SW 1271 (cell line): ENCODE measurements at places on chromosomes 16 and 17.

GRCh38 chr16:4362476-4363135 lies 9.0 kb upstream of the VASN start:
- no peak for DNase-seq

DNA sequence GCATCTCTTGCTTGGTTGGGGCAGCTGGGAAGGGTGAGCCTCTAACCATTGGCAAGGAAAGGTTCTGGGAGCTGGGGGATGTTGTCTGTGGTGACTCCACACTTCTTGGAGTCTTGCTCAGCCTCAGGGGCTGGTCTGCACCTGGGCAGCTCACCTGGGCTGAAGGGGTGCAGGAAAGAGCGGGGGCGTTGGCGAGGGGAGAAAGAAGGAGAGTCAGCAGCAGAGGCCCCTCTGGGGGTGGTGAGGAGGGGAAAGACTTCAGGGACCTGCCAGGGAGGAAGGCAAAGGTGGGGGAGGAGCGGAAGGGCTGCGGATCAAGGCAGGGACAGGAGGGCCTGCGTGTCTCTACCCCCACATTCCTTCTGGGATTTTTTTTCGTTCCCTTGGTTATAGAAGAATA lies 47.7 kb downstream of the CCDC42 start:
- no peak for DNase-seq

DNA sequence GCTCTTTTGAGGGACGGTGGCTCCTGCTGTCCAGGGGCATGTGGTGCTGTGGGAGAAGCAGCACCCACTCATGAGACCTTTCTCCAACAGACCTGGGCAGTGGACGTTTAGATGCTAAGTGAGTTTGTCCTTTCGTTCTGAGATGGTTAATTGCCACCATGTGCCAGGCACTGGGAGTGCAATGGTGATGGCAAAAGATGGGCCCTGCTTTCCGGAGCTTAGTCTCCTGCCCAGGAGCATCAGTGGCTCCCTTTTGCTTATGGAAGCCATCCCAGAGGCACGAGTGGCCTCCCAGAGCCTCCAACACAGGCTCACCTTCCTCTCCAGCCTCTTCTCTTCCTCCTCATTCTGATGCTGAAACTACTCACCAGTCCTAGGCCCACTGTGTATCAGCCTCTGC lies 28.4 kb downstream of the CASKIN2 start:
- no peak for DNase-seq

- DNase-seq, result no peak
These were observed 16.1 kb upstream of the GSDMA start for GRCh38 chr17:39946551-39947330.

- DNase-seq, result no peak
These were observed 25.0 kb downstream of the WNT3 start for GRCh38 chr17:46793541-46793940.

- no peak for DNase-seq
These were observed 218.0 kb upstream of the ZFHX3 start for GRCh38 chr16:73265935-73266334.

DNA sequence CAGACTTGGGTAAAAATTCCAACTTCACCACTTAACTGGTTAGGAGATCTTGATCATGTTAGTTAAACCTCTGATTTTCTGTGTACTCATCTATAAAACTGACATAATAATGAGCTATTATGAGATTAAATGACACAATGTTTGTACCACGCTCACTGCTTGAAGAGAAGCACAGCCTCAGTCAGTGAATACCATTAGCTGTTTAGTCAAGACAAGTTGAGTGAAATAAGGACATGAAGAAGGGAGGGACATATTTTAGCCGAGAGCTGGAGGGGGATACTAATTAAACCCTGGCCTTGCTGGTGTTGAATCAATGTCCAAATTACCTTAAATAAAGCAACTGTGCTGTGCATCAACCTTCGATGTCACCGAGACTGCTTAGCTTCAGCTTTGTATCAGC lies 105.1 kb upstream of the TOX3 start:
- DNase-seq, result no peak

DNA sequence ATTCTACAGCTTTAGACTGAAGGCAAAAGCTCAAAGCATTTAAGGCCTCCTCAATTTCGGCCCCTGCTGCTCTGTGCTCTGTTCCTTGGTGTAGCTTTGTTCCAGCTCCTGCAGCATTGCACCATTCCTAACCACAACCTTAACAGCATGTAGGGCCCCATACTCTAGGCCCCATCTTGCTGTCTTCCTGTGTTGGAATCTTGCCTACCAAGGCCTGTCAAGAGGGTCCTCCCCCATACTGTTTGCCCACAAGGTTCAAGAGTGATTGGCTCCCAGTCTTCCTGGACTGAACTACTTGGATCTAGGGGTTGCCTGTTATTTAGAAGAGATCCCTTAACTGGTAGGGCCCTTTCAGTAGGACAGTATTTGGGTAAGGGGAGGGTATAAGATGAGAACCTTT lies 26.8 kb downstream of the TRPV2 start:
- DNase-seq, result no peak

DNA sequence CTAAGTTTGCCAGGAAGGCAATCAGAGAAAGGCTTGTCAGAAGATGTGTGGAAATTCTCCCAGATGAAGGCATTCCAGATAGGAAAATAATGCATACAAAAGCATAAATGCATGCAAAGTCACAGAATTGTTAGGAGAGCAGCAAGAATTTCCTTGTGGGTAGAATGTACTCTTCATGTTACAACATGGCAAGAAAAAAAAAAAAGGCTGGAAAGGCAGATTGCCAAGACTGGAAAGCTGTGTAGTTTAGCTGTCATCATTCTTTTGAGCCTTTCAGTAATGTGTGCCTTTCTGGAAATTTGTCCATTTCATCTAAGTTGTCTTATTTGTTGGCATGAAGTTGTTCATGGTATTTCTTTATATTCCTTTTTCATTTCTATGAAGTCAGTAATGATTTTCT lies 71.0 kb upstream of the EFCAB3 start:
- no peak for DNase-seq

DNA sequence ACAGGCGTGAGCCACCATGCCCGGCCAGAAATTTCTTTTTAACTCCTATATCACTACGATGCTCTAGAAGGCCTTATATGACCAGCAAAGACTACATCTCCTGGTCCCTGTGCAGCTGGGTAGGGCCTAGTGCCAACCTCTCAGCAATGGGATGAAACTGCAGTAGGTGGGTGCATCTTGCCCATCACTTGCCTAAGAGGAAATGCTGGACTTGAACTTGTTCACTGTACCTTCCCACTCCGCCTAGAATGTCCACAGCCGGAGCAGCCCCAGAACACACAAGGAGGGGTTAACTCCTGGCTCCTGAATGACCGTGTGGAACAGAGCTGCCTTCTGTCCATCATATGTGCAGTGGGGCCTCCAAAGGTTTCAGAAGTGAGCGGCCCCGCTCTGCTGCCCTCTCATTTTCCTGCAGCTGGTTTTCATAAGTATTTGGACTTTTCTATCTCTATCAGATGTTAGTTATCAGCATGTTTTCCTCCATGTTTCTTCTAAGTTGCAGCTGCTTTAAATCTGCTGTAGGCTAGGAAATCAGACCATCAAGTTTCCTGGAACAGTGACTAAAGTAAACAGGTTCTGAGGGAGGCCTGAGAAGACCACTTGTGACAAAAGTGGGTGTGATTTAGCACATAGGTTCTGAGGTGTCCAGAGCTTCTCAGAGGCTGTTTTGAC lies 52.5 kb downstream of the WSB1 start:
- no peak for DNase-seq

- DNase-seq, result no peak
These were observed 119.4 kb downstream of the KCNJ2 start for GRCh38 chr17:70288540-70289290.

GRCh38 chr16:20401475-20402016 lies 3.0 kb downstream of the PDILT start:
- DNase-seq, result no peak

DNA sequence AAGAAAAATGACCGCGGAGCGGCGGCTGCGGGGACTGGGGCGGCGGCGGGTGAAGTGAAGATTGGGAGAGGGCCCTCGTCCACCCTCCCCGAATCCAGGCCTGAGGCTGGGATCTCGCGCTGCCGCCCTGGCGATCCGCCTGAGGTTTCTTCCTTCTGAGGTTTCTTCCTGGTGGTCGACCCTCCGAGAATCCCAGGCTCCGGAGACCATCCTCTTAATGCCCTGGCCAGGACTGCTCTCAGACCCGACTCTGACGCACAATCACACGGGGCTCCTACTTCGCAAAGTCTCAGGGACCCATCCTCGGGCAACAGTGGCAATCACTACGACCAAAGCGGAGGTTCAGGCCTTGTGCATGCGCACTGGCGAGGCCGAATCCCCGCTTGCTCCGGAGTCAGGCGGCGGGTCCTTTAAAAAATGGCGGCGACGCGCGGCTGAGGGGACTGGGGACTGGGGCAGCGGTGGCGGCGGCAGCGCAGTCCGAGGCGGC lies 18.0 kb upstream of the KCNJ18 start:
- DNase-seq, result no peak

DNA sequence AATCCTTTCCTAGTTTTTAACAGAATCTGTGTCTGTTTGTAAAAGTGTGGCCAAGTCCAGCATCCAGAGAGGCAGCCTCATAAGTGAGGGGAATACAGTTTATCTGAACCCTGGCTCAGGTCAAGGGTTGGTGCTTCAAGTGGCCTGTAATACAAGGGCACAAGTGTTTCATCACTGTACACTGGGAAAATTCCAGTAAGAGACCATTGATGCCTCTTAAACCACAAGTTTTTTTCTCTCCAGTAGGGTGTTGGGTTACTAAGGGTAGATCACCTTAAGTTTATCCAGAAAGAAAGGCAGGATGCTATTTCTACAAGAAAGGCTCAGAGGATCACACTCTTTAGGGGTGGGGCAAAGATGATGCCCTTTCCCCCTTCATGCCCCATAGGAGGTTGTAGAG lies 96.7 kb downstream of the CDYL2 start:
- no peak for DNase-seq
